ENCODE measurements at places on chromosomes 11 and 22.

- DNase-seq = no peak
These were observed 1082.5 kb downstream of the BRD1 start for GRCh38 chr22:48744967-48745841.

GRCh38 chr22:47100646-47101200, 338.3 kb downstream of the TBC1D22A start:
- DNase-seq = no peak

- DNase-seq = no peak
These were observed 333.3 kb downstream of the MIAT start for GRCh38 chr22:26990503-26991189.

- peak; percentile 65 for DNase-seq
These were observed 152.0 kb upstream of the SYN3 start for GRCh38 chr22:33209930-33210784.

DNA sequence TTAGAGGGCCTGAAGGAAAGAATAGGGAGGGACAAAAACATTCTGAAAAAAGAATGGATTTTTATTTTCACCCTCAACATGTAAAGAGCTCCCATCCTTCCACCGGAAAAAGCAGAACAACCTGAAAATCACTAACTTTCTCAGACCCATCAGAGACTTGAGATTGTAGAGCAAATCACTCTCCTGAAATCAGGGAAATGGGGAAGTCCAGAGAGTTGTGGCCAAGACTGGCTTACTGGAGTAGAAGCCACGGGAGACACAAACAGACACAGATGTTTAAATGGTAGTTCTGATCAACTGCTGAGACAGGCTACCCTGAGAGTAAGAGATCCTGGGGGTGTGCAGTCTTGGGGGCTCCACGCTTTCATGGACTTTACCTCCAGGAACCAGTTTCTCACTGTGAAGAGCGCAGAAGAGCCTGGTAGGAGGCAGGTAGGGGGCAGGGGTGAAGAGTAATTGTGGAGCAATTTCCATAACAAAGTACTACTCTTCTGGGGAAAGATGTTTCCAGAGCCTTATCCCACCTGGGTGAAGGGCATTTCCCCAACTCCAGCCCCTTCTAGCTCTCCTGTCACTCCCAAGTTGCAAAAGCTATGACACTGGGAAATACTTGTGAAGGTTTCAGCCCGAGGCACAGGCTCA, 47.1 kb downstream of the ASCL2 start:
- no peak for DNase-seq

- DNase-seq = peak; percentile 82
These were observed 103.6 kb upstream of the HSD17B12 start for GRCh38 chr11:43576803-43577521.

DNA sequence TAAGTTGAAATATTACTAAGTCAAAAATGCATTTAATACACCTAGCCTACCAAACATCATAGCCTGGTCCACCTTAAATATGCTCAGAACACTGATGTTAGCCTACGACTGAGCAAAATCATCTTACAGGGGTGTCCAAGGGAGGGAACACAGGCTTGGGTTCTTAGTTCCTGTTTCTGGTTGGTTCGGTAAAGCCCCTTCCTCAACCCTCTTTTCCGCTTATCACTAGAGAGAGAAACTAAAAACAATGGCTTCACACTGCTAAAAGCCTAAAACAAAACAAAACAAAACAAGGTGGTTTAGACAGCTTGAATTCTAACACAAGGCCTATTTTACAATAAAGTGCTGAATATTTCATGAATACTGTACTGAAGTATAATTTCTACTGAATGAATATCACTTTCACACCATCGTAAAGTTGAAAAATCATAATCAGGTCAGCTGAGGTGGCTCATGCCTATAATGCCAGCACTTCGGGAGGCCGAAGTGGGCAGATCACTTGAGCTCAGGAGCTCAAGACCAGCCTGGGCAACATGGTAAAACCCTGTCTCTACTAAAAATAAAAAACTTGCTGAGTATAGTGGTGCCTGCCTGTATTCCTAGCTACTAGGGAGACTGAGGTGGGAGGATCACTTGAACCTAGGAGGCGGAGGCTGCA, 118.0 kb downstream of the SIK3 start:
- no peak for DNase-seq

- DNase-seq = no peak
These were observed 91.1 kb upstream of the KCNA4 start for GRCh38 chr11:30107899-30108298.

- DNase-seq = no peak
These were observed 67.0 kb upstream of the TBCEL start for GRCh38 chr11:120956710-120957495.

DNA sequence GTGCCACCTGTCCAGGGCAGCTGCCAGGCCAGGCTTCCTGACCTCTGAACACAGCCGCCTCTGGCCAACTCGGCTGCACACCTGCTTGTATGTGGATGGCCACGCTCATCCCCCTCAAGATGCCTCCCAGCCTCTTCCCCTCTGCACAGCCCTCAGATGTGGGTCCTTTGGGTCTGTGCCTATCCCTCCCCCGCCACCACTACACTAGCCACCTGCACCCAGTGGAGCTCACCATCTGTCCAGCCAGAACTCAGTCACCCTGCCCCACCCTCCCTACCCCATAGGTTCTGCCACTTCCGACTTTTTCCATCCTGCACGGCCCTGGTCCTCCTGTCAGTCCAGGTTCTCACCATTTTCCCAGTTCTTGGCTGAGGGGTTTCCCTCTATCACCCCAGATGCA, 44.6 kb downstream of the PHF21B start:
- no peak for DNase-seq

DNA sequence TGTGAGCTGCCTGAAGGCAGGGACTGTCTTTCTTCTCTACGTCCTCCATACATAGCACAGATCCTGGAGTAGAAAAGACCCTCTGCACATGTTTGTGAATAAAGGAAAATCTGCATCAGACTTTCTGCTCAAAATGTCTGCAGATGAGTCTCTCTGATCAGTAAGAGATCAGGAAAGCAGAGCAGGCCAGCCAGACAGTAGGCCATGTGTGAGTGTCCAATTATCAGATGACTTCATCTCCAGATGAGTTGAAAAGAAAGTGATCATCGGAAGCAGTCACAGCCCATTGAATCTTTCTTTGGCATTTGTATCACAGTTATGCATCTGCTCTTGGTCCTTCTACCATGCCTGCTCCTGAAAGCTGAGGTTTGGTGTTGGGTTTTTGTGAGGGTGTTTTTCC, 298.7 kb upstream of the NCAM1 start:
- no peak for DNase-seq

DNA sequence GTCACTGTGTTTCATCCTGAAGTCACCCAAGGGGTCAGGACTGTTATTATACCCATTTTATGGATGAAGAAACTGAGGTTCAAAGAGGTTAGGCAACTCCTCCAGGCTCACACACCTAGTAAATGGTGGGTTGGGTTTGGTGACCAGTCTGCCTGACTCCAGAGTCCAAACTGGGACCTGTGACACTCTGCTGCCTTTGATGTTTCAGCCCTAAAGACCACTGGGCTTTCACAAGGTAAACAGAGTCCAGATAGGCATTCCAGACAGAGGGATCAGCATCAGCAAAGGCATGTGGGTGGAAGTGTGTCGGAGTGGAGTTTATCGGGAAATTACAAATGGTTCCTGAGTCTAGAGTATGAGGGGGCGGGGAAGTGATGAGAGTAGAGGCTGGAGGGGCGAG, 38.5 kb downstream of the MICAL2 start:
- DNase-seq = no peak

DNA sequence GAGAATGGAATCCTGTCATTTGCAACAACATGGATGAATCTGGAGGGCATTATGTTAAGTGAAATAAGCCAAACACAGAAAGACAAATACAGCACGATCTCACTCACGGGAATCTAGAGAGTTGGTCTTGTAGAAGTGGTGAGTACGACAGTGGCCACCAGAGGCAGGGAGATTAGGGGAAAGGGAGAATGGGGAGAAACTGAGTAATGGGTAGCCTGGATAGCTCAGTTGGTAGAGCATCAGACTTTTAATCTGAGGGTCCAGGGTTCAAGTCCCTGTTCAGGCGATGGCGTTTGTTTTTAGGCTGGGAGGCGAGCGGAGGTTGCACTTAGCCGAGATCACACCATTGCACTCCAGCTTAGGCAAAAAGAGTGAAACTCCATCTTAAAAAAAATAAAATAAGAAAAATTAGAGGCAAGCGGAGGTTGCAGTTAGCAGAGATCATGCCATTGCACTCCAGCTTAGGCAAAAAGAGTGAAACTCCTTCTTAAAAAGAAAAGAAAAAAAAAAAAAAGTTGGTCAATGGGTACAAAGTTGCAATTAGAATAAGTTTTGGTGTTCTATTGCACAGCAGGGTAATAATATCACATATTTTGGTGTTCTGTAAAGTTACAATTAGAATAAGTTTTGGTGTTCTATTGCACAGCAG, 95.7 kb upstream of the UBASH3B start:
- DNase-seq = no peak

- DNase-seq = no peak
These were observed 97.1 kb downstream of the ME3 start for GRCh38 chr11:86575208-86575855.

DNA sequence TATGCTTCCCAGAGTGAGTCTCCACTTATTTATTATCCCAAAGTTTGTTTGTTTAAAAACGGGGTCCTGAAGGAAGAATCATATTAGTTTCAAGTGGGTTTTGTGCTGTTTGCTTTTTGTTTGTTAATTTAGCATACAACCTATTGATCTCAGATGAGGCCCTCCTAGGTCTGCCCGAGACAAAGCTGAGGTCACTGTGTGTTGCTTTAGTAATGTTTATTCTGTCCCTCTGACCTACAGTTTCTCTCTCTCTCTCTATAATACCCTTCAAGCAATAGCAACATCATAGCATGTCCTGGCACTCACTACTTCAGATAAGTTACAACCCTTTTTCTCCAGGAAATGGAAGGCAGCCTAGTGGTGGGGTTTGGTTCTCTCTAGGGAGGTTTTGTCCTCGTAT, 63.4 kb downstream of the AMOTL1 start:
- DNase-seq = no peak

- no peak for DNase-seq
These were observed 18.8 kb upstream of the AMOTL1 start for GRCh38 chr11:94749369-94749768.

DNA sequence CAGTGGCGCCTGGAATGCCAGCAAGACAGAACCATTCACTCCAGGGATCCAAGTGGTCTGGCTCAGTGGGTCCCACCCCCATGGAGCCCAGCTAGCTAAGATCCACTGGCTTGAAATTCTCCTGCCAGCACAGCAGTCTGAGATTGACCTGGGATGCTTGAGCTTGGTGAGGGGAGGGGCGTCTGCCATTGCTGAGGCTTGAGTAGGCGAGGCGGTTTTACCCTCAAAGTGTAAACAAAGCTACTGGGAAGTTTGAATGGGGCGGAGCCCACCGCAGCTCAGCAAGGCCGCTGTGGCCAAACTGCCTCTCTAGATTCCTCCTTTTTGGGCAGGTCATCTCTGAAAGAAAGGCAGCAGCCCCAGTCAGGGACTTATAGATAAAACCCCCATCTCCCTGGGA, 125.7 kb upstream of the DDI1 start:
- no peak for DNase-seq

DNA sequence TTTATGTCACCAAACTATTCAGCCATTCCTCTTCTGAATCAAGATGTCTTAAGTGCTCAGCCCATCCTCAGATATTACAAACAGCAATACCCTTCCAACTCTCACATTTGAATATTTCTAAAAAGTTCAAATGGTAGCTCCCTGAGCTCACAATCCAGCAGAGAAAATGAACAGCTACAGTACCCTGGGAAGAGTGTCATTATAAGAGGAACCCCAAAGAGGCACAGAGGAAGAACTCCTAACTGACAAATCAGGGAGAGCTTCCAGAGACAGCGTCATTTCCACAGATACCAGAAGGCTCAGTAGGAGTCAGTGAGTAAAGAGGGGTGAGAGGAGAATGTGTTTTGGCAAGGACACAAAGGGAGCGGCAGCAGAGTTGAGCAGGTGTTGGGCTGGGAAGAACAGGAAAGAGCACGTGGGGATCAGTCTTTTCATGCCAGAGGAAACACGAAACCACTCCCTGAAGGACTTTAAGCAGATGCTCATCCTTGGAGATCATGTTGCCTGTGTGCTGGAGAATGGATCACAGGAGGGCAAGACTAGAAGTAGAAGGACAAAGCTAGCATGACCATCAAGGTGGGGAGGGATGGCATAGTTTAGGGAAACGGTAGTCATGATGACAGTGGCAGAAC, 4.3 kb downstream of the CLTCL1 start:
- DNase-seq = no peak

GRCh38 chr11:13291800-13292199, 14.2 kb downstream of the BMAL1 start:
- no peak for DNase-seq

GRCh38 chr11:8671651-8672062, 10.8 kb downstream of the TRIM66 start:
- no peak for DNase-seq

GRCh38 chr11:76674517-76675400, 4.2 kb upstream of the LRRC32 start:
- no peak for DNase-seq

GRCh38 chr22:42222140-42222539, 48.3 kb downstream of the TCF20 start:
- DNase-seq = no peak

DNA sequence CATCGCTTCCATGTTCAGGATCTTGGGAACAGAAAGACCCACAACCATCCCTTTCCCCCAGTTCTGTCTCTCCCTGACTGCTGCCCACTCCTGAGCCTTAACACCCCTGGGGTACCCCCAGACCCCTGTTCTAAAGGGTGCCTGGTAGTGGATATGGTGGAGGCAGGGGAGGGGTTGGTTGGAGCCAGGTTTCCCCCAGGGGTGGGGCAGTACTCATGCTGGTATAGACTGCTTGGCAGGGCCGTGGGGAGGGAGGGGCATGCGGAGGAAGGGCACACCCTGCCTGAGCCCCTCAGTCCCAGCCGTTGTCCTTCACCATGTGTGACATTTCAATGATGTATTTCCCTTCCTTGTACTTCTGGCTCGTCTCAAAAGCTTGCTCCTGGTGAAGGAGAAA, 4.0 kb downstream of the YPEL4 start:
- peak; percentile 16 for DNase-seq

GRCh38 chr11:104979839-104980238, 11.5 kb upstream of the CASP4 start:
- DNase-seq = no peak

GRCh38 chr11:36818410-36818809, 220.4 kb upstream of the RAG2 start:
- no peak for DNase-seq

- no peak for DNase-seq
These were observed 3.5 kb downstream of the ZDHHC24 start for GRCh38 chr11:66542362-66542761.

GRCh38 chr11:104836691-104837090, 61.6 kb downstream of the CASP12 start:
- no peak for DNase-seq

- peak; percentile 88 for DNase-seq
These were observed 81.0 kb downstream of the PRR5L start for GRCh38 chr11:36376888-36377758.

DNA sequence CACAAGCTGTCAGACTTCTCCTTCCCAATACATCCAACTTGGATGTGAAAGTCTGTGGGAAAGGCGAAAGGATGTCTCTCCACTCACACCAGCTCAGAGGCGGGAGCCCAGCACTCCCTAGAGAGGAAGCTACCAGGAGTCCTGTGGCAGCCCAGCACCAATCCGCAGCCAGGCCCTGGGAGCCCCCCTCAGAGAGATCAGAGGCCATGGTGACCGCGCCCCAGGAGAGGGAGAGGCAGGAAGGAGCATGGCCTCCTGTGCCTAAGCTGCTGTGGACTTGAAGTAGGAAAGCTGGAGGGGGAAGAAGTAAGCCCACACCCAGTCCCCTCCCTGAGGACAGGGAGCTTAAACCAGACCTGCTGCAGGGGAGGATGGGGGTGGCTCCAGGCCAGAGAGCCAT, 24.4 kb upstream of the IGSF9B start:
- DNase-seq = no peak

GRCh38 chr22:22815397-22816170, 72.0 kb upstream of the IGLL5 start:
- DNase-seq = no peak
